Stimulated activated CD8-positive, alpha-beta memory T cell treated with anti-CD3 and anti-CD28 coated beads, Interleukin-15, amount 100 ng/mL, for 48 hours (primary cell): ENCODE measurements at places on chromosomes 12 and 14.

DNA sequence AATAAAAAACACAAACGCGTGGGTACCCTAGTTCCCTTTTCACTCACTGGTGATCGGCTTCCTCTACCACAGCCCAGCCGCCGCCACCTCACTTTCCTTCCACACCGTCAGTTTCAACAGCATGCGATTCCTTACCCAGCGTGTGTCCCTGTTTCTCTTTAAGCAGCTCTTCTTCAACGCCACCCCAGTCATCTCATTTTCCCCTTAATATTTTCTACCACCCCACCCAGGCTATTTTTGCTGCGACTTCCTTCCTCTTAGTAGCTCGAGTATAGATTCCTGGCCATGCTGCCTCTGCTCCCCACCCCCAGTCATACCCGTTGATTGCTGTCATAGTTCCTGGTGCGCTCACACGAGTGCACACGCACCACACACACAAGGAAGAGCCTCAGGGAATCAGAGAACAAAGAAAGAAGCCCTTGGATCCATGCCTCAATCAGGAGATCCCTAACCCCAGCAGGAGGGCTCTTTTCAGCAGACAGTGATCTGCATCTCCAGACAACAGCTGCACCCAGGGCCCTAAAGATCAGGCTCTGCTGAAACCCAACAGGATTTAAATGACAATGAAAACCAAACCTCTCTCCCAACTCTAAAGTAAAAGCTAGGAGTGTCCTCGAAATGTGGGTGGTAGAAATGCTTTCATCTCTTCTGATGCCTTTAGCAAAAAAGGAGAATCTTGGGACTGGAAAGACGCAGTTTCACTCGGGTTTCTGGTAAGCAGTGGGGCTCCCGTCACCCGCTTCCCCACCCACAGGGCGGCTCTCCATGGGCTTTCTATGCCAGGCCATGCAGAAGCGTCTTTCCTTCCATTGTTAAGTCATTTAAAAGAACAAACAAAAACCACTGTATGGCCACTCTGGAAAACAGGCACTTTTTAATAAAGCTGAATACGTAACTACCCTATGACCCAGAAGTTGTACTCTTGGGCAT, 23.8 kb downstream of the VPS37B start:
- DNase-seq = peak; percentile 56

DNA sequence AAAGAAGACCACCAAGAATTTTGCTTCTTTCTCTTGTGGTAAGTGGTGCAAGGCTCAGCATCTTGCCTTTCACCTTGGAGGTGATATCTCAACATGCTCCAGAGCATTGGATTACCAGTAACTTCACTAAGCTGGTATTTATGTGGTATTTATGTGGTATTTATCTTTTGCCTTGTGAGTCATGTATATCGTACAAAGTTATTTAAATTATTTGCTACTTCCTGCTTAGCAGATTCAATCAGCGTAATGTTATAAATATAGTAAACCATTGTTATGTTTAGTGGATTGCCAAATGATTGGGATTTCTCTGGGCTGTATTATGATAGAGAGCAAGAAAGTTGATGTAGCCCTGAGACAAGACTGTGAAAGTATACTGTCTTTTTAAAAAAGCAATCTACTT, 366.4 kb downstream of the IPO8 start:
- DNase-seq = no peak

DNA sequence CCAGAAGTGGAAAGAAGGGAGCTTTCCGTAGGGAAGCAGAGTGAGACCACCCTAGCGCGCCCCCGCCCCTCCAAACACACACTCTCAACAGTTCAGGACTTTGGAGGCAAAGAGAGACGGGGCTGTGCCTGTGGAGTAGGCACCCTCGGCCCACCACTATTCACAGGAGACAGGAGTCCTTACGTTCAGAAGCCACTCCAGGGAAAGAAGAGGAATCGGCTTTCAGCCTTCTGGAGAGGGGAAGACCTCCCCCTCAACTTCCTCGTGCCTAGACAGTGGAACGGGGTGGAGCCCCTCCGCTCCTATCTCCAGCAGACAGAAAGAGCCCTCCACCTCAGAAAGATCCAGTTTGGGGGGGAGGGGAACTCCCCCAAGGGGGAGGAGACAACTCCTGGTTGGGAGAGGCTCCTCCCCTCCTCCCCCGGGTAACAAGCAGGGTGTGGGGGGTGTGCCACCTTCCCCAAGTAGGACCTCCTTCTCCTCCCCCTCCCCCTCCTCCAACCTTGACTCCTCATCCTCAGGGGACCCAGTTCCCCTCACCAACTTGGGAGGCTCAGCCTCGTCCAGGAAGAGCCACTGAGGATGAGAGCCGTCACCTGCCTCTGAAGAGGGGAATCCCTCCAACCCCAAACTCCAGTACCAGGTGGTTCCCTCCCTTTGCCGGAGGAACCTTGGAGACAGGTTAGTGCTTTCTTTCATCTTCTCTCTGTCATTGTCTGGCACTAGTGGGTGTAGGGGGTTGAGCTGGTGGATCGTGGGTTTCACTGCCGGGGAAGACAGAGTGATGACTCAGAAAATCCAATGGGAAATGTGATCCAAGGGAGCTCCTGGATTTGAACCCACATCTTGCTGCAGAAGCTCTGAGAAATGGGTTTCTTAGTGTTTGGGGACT, 883 bp downstream of the FOXJ2 start:
- DNase-seq = peak; percentile 29

GRCh38 chr14:64440494-64440893, 24.8 kb upstream of the AKAP5 start:
- no peak for DNase-seq

DNA sequence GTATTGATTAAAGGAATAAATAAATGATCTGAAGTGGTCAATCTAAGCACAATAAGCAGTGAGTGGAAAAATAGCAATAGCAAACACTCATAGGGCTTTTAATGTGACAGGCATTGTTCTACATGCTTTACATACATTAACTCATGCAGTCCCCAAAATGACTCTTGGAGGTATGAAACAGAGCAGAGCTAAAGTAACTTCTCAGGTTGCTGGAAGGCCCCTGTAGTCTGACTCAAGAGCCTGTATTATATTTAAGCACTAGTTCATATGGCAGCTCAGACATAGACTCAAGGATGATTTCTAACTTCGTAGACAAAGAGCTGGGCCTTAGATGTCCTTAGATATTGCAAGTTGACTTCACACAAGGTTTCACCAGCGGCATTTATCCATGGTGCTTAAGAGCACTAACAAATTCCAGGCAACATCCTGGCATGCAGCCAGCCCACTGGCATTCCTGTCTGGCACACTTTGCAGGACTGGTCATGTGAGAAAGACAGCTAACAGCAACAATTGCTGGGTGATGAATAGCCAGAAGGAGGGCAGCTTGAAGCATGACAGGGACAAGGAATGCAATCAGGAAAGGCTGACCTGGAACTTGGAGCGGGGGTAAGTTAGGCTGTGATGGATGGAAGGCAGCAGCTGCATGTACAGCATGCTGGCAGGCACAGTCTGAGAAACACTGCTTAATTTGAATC, 22.9 kb upstream of the KTN1 start:
- no peak for DNase-seq

DNA sequence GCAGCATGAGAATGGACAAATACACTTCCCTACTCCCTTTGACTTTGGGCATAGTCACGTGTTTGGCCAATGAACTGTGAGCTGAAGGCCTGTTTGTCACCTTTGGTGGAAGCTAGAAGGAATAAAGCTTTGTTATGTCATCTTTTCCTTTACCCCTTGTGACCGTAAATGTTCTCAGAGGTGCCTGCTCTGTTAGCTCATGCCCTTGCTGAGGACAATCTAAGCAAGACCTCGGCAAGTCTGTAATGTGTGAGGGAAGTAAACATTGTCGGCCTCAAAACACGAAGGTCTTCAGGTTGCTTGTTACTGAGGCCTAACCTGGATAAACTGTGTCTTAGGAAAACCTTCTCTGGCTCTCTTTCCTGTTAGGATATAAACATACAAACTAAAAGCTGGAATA, 354.2 kb downstream of the TMEM132D start:
- DNase-seq = no peak

DNA sequence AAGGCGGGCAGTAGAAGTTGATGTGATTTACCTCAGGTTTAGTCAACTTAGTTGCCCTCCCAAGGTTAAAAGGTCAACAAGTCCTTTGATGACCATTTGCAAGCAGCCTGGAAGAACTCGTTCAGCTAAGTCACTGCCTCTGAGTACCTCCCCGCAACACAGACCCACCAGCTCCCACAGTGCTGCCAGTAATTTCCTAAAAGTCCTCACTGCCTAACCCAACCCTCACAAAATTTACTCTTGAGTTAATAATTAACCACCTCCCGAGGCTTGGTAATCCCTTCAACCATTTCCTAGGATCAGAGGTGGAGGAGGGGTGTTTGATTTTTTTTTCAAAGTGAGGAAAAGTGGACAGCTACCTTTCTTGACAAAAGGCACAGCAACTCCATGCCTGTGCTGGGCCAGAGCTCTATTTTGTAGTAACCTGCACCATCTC, 55.8 kb downstream of the MAP3K9 start:
- DNase-seq = no peak

GRCh38 chr12:47121146-47121545, 41.4 kb upstream of the AMIGO2 start:
- no peak for DNase-seq

- DNase-seq = no peak
Measured at GRCh38 chr14:92259613-92260357, 63.2 kb upstream of the SLC24A4 start.

DNA sequence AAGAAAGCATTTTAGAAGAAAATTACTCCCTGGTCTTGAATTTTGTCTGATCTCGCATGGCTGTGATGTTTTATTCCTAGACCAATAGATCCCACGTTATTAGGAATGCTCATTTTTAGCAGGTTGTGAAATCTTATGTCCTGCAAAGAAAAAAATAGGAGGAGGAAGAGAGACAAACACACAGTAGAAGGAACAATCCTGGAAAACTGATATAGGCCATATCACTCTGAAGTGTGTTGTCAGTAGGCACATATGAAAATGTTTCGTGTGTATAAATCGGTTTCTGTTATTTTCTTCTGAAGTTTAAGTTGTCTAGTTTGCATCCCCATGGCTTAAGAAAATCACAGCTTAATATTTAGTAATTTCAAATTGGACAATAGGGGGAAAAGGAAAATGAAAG, 12.4 kb downstream of the SLCO1B3 start:
- no peak for DNase-seq

- DNase-seq = no peak
Measured at GRCh38 chr12:120873226-120873625, 30.9 kb downstream of the SPPL3 start.

DNA sequence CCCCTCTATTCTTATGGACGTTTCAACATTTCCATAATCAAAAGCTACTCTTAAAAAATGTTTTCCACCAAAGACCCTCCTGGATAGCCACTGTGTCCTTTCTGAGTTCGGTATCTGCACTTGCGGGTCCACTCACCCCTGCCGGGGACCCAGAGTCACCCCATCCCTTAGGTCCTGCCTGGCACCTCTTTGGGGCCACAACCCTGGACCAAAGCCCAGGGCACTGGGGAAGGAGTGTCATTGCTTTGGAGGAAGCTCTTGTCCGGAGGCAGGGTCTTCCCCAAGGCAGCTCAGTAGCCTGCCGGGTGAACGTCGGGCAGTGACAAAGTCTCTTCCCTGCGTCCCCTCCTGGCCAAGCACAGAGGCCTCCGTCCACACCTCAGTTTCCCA, 129.6 kb downstream of the RFLNA start:
- DNase-seq = no peak

- DNase-seq = no peak
Measured at GRCh38 chr12:96327889-96328288, 72.3 kb downstream of the CDK17 start.

GRCh38 chr14:37658156-37658555, 62.7 kb downstream of the TTC6 start:
- no peak for DNase-seq

DNA sequence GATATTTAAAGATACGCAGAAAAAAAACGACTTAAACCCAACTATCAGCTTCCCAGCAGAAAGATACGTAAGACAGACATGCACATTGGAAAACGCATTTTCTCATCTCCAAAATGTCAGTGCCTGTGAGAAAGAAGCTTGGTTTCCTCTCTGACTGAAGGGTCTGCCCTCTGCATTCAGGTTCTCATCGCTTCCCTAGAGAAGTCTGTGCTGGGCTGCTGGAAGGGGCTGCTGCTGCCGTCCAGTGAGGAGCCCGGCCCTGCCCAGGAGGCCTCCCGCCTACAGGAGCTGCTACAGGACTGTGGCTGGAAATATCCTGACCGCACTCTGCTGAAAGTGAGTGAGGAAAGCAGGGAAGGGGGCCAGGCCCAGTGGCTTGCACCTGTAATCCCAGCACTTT, 4.7 kb upstream of the PFDN5 start:
- no peak for DNase-seq

GRCh38 chr12:12520273-12520672, 42.4 kb downstream of the DUSP16 start:
- DNase-seq = no peak

- DNase-seq = no peak
Measured at GRCh38 chr14:100132903-100133510, 26.4 kb downstream of the DEGS2 start.

- DNase-seq = no peak
Measured at GRCh38 chr14:51818748-51819380, 41.5 kb upstream of the GNG2 start.

GRCh38 chr12:85448548-85449139, 168.6 kb downstream of the ALX1 start:
- no peak for DNase-seq
